Skeletal muscle cell (primary cell): ENCODE measurements at places on chromosomes 6 and 20.

GRCh38 chr6:125194941-125195340 is 41.4 kb downstream of the TPD52L1 start:
- DNase-seq: no peak

DNA sequence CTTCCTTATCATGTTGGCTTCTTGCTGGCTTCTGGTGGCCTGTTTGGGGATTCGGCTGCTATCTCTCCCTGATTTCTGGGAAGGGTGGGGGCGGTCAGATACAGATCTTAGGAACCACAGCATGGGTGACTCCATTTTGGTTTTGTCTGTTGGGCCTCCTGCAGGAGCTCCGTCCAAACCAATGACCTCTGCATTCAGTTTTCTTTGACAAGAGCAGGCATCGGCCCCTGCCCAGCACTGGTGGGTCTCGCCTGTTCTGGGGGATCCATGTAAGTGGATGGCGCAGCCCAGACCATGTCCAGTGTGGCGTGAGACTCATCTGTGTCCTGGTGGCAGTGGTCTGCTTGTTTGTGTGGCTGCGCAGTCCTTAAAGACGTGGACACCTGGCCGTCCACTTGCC is 8.6 kb upstream of the ARFGAP1 start:
- DNase-seq: no peak

DNA sequence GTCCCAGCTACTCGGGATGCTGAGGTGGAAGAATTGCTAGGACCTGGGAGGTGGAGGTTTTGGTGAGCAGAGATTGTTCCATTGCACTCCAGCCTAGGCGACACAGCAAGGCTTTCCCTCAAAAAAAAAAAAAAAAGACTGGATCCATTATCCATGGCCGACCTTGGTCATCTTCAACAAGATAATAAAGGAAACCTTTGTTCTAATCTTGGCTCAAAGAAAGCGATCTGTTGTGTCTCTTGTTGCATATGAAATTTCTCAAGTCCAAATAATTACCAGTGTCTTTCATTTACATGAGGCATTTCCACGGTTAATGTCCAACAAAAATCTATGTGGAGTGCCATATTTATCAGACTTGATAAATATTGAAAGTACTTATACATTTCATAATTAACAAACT is 23.7 kb upstream of the KIF16B start:
- DNase-seq: no peak

GRCh38 chr20:53855733-53856132 is 214.7 kb downstream of the BCAS1 start:
- DNase-seq: no peak

DNA sequence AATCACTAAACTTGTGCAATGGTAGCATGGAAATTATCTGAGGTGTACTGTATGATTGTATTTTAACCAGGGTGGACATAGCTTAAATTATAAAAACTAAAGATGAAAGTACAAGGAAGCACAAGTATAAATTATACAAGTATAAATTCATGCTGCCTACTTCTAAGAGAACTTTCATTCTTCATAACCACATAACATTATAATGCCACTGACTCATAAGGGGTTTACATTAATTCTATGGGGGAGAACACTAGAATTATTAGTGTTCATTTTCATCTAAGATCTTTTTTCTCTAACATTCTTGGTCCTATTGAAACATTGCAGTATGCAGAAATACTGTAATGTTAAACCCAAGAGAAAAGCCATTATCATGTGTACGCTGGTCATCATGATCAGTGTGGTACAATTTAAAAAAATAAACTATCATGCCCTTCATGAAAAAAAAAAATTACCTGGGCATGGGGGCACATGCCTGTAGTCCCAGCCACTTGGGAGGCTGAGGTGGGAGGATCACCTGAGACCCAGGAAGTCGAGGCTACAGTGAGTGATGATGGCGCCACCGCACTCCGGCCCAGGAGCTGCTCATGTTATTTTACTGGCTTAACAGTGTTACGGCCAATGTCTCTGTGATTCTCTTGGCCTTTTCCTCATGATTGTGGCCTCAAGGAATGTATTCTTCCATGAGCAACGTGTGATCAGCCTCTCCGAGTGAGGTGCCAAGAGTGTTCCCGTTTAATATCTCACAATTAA is 25.9 kb upstream of the AHCY start:
- no peak for DNase-seq

DNA sequence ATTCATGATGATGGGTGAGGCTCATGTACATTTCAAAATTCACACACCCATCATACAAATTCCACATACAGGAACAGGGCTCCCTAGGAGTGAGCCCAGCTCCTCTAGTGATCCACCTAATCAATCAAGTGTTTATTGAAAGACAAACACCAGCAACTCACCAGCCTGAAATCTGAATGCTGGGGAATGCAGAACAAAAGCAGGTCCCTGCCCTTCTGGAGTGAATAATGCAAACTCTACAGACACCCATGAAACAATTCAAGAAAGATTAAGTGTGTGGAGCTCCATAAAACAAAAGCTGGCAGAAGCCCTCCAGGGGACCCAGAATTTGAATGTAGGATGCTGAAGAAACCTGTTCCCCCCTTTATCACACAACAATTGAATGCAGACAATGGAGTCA is 396.7 kb upstream of the JARID2 start:
- no peak for DNase-seq

DNA sequence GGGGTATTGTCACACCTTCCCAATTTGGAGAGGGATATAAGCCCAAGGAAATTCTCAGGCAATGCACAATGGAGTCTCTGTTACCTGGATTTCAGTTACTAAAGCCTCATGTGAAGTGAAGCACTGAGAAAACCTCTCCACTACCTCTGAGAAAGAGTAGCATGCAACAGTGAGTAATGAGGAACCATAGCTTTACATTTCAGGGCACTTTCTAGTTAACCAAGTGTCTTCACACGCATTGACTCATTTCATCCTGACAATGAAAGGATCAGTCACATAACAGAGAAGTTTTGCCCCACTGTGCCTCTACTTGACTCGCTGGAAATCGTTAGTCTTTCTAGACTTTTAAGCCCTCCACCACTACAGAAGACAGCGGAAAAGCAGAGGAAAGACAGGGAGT is 86.2 kb upstream of the ARID1B start:
- DNase-seq: no peak

DNA sequence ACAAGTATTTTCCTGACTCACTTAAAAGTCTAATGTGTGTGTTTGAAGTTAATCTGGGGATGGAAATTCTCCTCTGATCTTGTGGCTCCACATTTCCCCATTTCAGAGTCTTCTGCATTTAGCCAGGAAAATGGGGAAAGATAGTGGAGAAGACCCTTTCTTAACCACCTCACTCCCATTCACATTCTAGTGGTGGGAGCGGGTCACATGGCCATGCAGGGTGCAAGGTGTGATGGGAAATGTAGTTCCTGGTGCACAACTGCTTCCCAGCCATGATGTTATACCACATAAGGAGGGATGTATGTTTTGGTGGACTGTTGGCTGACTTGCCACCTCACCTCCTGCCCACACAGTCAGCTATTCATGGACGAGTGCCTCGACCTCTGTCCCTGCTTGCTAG is 61.8 kb downstream of the BANF2 start:
- DNase-seq: no peak

DNA sequence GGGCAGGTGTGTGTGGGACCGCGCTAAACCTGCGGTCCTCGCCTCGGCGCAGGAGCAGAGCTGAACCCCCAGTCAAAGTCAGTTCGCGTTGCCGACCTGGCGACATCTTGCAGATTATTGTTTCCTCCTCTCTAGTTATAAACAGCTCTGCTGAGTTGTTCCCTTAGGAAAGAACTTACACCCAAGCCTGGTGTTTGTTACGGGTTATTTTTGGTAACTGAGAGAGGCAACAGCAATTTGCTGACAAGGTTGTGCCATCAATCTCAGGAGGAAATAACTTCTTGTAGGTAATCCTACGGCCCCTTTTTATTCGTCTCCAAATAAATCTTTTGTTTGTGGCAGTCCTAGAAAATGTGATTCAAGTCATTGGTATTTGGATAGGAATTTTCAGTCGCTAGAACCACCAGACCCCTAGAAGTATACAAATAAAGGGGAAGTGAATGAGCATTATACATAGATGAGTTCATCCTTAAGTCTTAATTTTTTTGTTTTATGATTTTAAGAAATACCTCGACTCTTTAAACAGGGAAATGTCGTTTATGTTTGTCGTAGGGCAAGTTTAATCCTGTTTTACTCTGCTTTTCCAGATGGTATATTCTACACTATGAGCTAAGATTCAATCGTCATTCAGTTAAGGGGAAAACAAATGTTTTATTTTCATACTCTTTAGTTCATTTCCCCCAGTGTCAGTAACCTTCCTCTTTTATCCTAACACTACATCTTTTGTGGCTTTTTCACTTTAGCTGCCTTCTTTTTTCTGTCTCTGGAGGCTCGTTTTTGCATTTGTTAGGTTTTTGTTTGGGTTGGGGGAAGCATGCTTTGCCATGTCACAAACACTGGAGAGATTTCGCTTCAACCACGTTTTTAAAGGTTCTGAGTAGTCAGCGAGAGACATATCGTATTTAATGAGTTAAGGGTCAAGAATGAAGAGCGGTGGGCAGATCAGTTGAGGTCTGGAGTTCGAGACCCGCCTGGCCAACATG is 1.2 kb downstream of the PM20D2 start:
- no peak for DNase-seq

DNA sequence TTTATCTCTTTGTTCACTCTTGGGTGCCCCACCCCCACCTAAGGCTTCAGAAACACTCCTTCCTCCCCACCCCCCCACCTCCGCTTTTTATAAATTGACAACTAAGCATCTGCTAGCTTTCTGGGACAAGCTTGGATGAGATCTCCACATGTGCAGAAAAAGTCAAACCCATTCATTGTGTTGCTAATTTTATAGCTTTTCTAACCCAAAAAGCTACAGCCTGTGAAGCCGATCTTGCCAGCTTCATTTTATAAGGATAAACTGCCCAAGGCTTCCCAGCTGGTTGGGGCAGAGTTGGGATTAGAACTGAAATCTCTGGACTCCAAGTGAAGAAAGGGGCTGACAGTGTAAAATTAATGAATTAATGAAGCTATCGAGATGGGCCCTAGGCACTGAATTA is 24.1 kb downstream of the BPIFB4 start:
- no peak for DNase-seq

- DNase-seq: peak; percentile 4
Observed at GRCh38 chr6:579339-579738, 77.6 kb downstream of the HUS1B start.

GRCh38 chr20:35648836-35649235 is 15.9 kb downstream of the CPNE1 start:
- no peak for DNase-seq

GRCh38 chr6:68778356-68779020 is 143.4 kb downstream of the ADGRB3 start:
- peak; percentile 55 for DNase-seq

- DNase-seq: peak; percentile 70
Observed at GRCh38 chr20:53738039-53738944, 144.7 kb upstream of the ZNF217 start.

- DNase-seq: peak; percentile 25
Observed at GRCh38 chr6:19413323-19413722, 423.8 kb upstream of the ID4 start.

DNA sequence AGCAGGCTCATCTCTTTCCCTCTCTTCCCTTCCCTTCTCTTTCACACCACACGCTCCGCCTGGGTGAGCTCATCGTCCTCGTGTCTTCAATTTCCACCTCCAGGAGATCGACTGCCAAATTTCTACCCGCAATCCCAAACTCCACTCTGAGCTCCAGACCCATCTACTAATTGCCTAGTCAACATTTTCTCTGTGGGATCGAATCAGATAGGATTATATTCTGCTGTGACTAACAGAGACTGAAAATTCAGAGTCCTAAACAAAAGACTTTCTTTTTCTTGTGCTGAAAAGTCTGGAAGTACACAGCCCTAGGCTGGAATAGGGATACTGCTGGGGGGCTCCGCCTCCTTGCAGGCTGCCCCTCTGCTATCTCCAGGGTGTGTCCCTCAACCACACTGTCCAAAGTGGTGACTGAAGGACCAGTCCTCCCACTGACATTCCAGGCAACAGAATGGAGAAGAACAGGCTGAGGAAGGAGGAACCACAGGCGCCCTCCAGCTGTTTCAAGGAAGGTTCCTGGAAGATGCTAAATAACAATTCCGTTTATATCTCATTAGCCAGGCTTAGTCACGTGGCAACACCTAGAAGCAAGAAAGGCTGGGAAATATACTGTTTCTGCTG is 5.0 kb upstream of the HSPA12B start:
- no peak for DNase-seq

DNA sequence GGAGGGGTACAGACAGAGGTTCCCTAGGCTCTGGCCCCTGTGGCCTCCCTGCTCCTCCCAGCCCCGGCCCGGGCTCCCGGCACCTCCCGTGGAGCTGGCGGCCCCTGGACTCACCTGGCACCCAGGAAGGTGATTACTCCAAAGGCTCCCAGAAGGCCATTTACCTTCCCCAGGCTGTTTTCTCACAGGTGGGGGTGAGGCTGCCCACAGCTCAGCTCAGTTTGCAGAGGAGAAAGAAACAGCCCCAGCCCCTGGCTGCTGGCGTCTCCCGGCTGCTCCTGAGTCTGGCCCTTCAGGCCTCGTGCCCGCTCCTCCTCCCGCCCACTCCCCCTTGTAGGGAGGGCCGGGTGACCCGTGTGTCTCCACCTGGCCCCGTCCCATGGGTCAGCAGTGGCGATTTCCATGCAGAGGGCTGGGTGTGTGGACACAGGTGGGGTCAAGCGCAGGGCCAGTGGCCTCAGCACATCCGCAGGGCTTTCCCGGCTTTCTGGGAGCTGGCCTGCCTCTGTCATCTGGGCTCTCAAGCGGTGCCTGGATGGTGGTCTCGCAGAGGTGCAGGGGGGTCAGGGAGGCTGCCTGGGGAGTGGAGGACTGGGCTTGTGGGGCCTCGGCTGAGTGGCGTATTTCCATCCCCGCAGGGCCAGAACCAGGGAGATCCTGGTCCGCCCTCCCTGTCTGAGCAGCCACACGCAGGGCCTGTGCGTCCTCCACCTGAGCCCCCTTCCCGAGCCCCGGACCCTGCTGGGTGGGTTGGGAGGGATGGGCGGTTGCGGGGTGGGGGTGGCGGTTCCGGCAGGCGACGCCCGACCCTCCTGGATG is 20.2 kb upstream of the GATA5 start:
- DNase-seq: no peak

DNA sequence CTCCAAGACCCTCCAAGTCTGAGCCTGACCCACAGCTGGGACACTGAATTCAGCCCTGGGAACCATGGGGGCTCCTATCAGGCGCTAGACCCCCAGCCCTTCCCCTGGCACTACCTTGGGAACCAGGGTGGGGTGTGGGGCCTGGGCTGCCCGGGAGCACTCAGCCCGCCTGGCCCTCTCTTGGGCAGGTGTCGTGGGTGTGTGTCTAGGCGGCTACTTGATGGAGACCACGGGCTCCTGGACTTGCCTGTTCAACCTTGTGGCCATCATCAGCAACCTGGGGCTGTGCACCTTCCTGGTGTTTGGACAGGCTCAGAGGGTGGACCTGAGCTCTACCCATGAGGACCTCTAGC is 14.6 kb downstream of the SLC17A9 start:
- no peak for DNase-seq

DNA sequence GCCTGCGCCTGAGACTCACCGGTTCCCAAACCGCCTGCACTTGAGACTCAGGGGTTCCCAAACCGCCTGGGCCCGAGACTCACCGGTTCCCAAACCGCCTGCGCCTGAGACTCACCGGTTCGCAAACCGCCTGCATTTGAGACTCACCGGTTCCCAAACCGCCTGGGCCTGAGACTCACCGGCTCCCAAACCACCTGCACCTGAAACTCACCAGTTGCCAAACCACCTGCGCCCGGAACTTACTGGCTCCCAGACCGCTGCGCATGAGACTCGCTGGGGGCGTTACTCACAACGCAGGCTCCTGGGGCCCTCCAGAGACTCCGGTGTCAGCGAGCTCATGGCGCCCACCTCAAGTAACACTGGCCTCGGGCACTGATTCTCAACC is 90.2 kb downstream of the DACT2 start:
- DNase-seq: no peak
